ENCODE measurements at places on chromosomes 13 and 19.
A peak's percentile ranks its signal among the peaks of the same experiment; 100 is the strongest.

DNA sequence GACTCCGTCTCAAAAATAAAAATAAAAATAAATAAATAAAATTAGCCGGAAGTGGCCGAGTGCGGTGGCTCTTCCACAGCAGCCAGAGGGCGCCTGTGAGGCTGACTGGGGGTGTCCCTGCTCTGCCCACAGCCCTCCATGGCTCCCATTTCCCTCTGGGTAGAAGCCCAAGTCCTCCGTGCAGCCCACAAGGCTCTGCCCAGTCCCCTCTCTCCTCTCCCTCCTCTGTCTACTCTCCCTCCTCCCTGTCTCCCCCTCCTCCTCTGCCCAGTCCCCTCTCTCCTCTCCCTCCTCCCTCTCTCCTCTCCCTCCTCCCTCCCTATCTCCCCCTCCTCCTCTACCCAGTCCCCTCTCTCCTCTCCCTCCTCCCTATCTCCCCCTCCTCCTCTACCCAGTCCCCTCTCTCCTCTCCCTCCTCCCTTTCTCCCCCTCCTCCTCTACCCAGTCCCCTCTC is 20.4 kb downstream of the MISP start:
- no peak for DNase-seq

- no peak for DNase-seq
Observed at GRCh38 chr19:12783291-12783848, 7.9 kb upstream of the JUNB start.

DNA sequence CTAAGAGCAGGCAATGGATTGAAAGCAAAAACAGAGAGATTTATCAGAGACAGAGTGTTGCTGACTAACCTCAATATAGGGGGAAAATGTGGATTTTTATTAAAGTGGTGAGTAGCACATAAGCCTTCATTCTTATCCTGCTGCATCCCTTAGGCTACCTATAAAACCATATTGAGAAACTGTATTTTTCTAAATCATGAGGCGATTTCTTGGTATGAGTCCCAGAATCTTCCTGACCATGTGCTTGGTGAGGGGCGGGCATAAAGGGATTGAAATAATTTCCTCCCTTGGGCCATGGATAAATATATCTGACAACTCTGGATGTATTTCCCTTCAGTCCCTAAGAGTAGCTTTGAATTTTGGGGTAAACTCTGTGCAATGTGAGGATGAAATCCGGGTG is 72.8 kb downstream of the EFNB2 start:
- DNase-seq, result no peak

DNA sequence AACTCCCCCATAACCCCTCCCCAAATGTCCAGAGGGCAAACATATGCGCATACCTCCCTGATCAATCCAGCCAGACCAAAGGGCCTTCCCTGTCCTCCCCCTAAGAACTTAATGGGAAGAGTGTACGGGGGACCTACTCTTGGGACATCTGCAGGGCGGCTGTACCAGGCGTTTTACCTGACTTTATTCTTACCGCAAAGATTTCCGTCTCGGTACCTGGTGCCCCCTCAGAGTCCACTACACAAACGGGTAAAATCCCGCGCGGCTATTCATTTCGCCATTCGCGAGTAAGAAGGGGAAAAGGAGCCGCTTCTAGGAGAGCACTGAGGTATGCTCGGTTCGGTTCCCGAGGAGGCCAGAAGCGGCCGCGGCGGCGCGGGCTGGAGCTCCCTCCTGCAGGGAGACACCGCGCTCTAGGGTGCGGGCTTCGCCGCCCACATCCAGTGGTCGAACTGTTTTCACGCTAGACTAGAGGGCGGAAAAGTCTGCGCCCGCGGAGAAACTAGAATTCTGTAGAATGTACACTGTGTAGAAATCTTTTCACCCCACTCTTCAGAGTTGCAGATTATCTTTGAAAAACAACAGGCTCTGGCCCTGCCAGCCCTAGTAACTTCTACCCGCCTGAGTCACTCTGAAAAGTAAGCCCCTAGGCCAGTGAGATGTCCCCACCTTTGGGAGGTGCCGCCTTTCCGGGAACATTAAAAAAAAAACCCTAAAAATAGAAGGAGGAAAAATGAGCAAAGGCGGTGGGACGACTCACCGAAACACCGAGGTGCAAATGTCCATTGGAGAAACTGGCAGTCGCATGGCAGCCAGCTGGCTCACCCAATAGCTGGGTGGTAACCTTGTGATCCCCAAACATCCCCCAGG is 3.8 kb upstream of the TSHZ3 start:
- no peak for DNase-seq

DNA sequence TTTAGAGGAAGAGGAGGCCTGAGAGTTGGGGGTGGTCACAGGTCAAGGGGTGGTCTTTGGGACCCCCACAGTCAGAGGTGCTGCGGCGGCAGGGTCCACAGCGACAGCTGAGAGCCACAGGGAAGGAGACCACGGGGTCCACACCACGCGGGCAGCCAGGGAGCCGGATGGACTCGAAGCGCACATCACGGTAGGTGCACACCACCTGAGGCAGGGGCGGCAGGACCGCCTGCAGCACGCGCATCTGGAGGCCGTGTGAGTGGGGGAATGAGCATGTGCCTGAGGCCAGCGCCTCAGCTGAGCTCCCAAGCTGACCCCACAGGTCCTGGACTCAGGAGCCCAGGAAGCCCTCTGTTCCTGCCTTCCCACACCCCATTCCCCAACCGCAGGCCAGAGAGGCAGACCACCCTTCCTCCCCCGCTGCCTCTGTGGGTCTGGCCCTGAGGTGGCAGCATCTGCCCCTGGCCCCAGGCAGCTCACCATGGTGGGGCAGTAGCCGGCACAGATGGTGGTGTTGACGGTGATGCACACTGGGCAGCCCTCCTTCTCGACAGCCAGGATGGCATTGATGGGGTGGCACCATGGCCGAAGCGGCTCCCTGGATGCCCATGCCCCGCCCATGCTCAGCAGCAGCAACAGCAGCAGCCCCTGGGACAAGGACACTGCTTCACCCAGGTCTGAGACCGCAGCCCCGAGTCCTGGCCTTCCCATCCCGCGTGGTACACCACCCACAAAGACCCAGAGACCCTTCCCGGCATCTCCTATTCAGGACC is 638 bp downstream of the LHB start:
- no peak for DNase-seq

DNA sequence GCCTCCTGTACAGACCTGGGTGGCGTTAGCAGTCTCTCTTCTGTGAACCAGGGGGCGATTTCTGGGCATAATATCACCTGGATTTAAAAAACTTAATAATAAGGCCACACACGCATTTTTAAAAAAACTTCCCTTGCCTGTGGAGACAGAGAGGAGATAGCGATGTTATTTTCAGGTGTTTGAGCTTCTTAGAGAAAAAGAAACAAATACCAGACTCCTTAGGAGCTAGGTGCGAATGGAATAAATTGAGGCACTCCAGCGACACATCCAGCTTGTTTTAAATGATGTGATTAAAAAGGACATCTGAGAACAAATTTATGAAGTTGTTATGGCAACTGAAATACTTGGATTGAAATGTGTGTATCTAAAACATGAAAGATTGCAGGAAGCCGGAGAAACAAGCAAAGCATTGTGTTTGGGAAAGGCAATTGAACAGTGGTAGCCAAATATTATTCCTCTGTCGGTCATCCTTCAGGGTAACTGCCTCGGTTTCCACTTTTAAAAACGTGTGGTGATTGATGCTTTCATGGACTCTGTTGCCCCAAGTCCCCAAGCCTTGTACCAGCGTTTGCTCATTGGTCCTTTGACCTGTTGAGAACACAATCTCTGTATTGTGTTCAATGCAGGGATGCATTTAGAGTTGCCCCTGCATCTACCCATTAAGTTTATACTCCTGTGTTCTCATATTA is 158.7 kb downstream of the TM9SF2 start:
- DNase-seq, result no peak

DNA sequence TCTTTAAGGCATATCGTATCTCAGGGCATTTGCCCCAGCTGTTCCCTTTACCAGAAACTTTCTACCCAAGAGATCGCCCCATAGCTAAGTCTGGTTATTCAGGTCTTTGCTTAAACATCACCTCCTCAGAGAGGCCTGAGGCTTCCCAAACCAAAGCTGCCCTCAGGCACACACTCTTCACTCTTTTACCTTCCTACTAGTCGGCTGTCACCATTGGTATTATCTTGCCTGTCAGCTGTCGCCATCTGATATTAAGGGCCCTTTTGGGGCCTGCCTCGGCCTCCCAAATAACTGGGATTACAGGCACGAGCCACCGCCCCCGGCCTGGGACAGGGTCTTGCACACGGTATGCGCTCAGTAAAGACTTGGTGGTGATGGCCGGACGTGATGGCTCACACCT is 1.0 kb downstream of the GADD45GIP1 start:
- DNase-seq, result no peak

DNA sequence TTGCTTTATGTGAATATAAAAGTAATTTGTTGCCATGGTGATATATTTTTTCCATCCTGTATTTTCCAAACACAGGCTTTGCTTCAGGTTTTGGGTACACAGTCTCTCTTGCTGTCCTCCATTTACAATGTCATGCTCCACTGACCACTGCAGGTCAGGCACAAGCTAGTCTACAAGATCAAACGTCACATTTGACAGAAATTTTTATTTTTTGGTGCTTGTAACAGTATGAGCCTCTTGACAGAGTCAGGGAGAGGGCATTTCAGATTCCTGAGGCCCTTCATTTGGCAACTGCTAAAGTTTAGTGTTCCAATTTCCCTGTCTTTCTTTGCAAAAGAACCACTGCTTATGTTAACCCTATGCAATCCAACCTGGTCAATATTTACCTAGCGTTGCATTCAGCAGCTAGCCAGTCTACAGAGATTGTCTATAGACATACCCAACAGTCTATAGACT is 175.0 kb downstream of the RFC3 start:
- no peak for DNase-seq

GRCh38 chr13:58843071-58843470 is 1211.5 kb downstream of the PCDH17 start:
- DNase-seq, result no peak

DNA sequence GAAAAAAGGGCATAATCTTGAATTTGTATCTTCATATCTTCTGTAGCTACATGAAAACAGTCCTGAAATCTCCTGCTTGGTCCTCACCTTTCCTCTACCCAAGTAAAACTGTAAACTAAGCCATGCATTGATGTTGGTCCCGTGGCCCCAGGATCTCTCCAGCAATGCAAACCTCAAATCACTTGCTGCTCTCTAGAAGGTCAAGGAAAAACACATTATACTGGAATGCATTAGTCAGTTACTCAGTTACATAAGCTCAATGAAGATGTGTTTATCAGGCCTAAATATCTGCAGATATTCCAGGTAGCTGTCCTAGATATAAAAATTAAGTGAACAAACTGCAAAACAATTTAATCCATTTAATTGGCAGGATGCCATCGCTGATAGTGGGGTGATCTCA is 261.8 kb downstream of the ABCC4 start:
- DNase-seq, result no peak

GRCh38 chr19:2623798-2624197 is 78.7 kb downstream of the GNG7 start:
- no peak for DNase-seq

DNA sequence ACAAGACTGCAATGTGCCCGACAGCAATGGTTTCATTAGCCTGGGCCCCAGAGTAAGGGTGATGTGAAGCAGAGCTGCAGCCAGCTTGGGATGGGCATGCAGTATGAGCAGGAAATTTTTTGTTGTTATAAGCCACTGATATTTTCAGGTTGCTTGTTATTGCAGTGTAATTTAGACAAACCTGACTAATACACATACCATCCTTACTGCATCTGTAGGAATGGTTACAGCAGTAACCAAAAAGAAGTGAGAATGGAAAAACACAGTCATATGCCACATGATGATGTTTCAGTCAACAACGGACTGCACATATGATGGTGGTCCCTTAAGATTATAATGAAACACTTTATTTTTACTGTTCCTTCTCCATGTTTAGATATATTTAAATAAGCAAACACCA is 8.6 kb upstream of the POMP start:
- no peak for DNase-seq

- DNase-seq, result no peak
Observed at GRCh38 chr19:18185538-18185937, 7.5 kb upstream of the MPV17L2 start.

DNA sequence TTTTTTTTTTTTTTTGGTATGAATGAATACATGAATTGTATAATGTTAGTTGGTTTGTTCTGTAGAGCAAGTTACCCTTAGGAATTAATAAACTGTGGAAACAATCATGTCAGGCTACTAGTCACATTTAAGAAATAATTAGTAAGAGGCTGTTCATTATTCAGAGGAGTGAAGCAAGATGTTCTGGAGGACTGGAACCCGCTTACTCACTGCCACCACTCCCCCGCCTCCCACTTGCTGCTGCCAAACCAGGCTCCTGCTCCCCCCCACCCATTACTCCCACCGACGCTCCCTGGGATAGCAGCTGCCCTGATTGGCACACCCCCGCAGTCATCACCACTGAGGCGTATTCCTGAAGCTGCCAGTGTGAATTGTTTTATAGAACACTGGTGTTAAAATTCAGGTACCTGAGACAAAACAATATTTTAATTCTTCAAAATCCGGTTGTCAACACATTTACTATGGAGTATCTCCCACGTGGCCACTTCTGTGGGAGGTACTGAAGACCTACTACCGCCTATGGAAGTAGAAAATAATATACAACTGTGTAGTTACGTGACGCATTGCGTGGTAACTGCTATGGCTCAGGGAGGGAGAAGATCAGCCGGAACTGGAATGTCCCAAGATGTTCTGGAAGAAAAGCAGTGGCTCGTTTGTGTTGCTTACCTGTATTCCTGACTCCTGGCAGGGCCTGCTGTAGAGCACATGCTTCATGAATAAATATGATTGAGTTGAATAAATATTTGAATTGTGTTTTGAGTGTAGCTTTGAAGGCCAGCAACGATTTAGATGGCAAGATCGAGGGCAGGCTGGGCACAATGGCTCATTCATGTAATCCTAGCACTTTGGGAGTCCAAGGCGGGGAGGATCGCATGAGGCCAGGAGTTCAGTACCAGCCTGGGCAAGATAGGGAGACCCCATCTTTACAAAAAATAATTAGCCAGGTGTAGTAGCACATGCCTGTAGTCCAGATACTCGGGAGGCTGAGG is 1.7 kb downstream of the DPY19L3 start:
- DNase-seq, result peak; percentile 12

DNA sequence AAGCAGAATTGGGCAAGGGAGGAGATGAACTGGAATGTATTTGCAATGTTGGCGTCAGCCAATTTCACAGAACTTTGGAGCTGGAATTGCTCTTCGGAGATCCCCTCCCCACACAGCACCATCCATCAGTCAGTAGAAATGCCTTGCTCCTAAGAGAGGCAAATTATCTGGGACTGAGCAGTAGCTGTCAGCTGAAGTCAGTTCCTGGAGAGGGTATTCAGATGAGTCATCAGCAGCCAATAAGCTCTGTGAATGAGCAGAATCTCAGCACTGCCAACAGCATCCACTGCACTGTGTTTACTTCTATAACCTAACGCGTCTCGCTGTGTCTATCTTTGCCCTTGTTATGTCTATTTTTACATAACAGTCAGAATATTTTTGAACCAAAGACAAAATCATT is 213.7 kb downstream of the SLITRK5 start:
- DNase-seq, result no peak
